ENCODE measurements at places on chromosomes 1 and 21.

DNA sequence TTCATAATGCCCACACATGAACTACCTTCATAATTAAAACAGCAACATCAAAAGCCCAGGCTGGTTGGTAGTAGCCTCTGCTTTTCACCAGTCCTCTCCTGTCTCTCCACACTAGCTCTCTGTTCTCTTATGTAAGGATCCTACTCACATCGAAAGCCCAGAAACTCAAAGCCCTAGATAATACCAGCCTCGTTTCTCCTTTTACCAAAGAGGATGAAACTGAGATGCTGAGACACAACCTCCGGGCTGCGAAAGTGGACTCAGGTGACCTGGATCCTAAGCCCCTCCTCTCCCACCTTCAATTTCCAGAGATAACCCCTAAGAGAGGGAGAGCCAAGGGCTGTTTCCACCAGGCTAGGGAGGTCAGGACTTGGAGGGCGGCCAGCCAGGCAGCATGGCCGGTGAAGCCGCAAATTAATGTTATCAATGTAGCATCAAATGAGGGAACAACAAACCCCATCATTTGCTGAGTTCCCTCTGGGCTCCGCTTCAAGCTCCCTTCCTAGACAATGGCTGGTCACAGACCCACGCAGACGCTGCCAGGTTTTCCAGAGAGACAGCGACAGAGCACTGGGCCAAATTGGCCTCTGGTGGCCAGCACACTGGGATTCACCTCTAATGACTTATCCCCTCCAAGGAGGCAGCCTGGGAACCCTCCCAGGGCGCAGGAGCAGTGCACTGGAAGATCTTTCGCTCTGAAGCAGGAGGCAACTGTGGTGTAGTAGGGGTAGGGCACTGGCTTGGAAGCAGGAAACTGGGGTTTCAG is 20.7 kb upstream of the STMN1 start:
- DNase-seq, result no peak

- DNase-seq, result no peak
Measured at GRCh38 chr21:26469789-26470188, 103.3 kb downstream of the CYYR1 start.

- no peak for DNase-seq
Measured at GRCh38 chr1:1627261-1627828, 4.6 kb upstream of the MMP23B start.

DNA sequence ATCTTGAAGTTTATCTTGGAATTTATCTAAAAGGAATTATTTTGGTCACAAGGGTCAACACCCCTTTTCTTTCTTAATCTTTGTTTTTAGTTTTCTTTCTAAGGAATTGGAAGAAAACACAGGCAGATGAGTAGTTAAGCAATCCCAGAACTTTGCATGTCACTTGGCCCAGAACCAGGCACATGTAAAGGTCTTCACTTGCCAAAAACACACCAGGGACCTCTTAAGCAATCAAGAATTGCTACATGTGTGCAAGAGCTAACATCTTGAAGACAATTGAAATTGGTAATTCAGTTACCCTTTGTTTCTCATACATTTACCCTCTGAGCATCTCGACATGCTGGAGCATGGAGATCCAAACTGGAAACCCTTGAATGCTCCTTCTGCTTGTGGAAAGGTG is 114.2 kb downstream of the ZC3H11B start:
- no peak for DNase-seq

GRCh38 chr21:33943293-33943692 is 27.7 kb upstream of the ATP5PO start:
- no peak for DNase-seq

DNA sequence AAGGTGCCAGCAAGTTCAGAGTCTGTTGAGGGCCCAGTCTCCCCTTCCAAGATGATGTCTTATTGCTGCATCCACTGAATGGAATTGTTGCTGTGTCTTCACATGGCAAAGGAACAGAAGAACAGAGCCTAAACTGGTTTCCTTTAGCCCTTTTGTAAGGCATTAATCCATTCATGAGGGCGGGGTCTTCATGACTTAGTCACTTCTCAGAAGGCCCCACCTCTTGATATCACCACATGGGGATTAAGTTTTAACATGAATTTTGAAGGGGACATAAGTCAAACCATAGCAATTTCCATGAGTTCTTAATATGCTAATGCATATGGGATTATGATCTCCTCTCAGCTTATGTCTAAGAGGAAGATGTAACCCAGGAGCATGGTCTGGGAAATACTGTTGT is 182.9 kb downstream of the LRRC7 start:
- DNase-seq, result no peak

GRCh38 chr1:200379940-200380588 is 29.8 kb downstream of the ZNF281 start:
- DNase-seq, result no peak

- DNase-seq, result no peak
Measured at GRCh38 chr1:116847688-116848531, 61.8 kb upstream of the PTGFRN start.

GRCh38 chr1:84896279-84896678 is 3.3 kb upstream of the LPAR3 start:
- no peak for DNase-seq

DNA sequence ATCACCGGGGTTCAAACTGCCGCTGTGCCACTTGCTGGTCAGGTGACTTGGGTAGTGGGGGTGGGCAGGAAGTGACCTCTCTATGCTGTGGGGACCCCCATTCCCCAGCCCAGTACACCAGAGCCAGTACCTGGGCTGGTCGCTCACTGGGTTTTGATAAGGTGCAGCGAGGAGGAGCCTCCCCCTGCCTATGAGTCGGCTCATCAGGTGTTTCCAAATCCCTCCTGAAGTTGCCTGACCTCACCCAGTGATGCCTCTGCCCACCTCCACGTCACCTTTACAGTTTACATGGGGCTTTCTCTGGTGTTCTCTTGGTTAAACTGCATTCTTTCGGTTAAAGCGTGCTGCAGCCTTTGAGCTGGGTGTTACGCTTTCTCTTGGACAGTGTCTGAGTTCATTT is 58.2 kb downstream of the ARHGEF10L start:
- no peak for DNase-seq

- peak; percentile 63 for DNase-seq
Measured at GRCh38 chr1:46532498-46533178, 18.8 kb downstream of the KNCN start.

DNA sequence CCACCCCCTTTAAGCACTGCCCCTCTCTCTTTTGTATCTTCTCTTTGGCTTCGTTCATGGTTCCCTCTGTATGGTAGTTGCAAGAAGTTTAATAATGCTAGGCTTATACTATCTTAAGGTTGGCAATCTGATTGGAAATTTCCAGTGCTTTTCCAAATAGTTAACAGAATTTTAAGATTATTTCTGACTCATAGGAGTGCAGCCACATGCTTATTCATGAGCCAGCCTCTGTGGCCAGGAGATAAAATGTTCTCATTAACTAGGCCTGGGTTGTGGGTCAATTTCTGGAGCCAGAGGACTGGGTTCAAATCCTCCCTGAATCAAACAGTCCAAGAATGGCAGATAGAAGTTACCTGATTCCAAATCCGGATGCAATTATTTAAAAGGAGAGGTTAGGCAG is 103.1 kb downstream of the ATP6V1G3 start:
- DNase-seq, result no peak

GRCh38 chr21:34886240-34887104 is 162.6 kb downstream of the RUNX1 start:
- DNase-seq, result no peak

GRCh38 chr1:118984722-118985639 is 3.2 kb downstream of the TBX15 start:
- no peak for DNase-seq

Measured in activated CD4-positive, alpha-beta T cell treated with anti-CD3 and anti-CD28 coated beads for 24 hours (primary cell).